ENCODE measurements at places on chromosomes 5 and 9.

GRCh38 chr5:168263121-168263520 is 28.3 kb upstream of the WWC1 start:
- DNase-seq, result no peak

DNA sequence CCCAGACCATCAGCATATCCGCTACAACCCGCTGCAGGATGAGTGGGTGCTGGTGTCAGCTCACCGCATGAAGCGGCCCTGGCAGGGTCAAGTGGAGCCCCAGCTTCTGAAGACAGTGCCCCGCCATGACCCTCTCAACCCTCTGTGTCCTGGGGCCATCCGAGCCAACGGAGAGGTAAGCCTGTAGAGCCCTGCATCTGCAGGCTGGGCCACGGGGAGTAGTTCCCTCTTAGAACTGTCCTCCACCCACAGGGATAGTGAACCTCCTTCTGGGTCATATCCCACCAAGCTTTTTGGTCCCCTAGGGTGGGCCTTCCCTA is 569 bp downstream of the GALT start:
- no peak for DNase-seq

DNA sequence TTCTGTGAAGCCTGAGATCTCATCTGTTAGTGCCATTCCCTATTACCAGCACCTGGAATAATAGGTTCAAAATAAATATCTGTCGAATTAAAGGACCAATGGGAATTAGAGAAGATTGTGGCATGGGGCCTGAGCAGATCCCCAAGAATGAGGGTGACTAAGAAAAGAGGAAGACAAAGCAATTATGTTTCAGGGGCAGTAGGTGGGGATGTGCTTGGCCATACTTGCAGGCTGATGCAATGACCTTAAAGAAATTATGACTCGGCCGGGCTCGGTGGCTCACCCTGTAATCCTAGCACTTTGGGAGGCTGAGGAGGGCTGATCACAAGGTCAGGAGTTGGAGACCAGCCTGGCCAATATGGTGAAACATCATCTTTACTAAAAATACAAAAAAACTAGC is 562.8 kb downstream of the PTPRD start:
- DNase-seq, result no peak

DNA sequence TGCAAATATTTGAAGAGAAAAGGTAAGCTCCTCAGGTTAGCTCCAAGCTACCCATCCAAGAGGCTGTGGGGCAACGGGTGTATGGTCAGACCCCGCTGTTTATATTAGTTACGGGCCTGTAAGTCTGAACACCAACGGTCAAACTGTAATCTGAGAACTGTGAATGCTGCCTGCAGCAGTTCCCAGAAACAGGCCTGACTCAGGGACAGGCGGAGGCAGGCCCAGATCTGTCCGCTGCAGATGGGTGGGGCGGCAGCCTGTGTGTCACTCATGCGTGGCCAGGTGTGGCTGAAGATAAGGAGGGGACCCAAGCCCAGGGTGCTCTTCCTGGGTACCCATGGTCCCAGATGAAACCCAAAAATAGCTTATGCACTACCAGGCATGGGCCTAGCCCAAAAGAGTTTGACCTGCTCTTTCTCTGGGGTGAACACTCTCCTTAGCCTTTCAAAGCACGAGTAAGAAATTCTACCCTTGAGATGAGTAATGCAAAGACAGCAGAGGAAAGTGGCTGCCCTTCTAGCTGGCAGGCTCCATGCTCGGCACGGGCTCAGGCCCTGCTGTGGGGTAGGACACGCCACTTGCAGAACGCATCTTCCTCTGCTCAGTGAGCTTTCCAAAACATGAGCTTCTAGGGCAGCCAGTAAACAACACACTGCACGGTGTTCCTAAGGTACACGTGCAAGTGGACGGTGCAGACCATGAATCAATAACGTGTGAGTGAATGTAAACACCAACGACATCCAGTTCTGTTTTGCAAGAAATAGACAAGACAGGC is 9.1 kb downstream of the UBAC1 start:
- DNase-seq, result no peak

- no peak for DNase-seq
Measured at GRCh38 chr9:5832071-5832537, 813 bp downstream of the ERMP1 start.

GRCh38 chr9:115921301-115921700 is 232.3 kb upstream of the PAPPA start:
- no peak for DNase-seq

GRCh38 chr9:114522847-114523246 is 17.6 kb upstream of the WHRN start:
- no peak for DNase-seq

- no peak for DNase-seq
Measured at GRCh38 chr5:174177531-174177930, 132.0 kb downstream of the NSG2 start.

DNA sequence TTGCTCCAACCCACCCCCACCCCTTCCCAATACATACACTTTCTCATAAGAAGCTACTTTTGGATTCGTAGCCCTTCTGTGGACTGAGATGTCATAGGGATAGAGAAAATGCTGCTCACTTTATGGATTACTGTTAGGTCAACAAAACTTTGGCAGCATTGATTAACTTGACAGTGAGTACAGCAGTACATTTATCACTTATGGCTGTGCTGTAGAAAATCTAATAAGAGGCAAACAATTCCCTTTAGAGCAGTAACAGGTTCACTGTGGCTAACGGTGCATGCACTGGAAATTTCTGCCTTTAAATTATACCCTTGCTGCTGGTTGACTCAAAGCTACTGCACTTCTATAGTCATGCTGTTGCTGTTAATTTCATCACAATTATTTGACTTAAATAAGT is 59.2 kb downstream of the PPIC start:
- no peak for DNase-seq

- DNase-seq, result no peak
Measured at GRCh38 chr5:167684251-167684650, 607.2 kb upstream of the WWC1 start.

- no peak for DNase-seq
Measured at GRCh38 chr5:181081989-181082388, 41.9 kb downstream of the BTNL9 start.

DNA sequence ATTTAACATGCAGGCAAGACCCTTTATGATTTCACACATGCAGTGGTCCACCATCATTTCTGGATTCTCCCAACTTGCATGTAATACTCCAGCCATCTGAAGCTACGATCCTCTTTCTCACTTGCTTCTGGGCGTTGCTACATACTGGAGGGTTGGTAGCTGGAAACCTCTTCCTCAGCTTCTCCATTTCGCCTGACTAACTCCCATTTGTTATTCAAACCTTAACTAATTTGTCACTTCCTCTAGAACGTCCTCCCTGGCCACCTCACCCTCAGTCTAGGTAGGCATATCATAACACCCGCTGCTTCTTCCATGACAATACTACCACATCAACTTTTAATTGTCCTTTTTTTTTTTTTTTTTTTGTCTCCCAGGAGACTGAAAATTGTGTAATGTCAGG is 72.6 kb upstream of the EQTN start:
- no peak for DNase-seq

GRCh38 chr9:130498298-130498917 is 53.6 kb downstream of the ASS1 start:
- DNase-seq, result no peak

GRCh38 chr5:68499987-68500386 is 284.4 kb downstream of the PIK3R1 start:
- DNase-seq, result no peak

- no peak for DNase-seq
Measured at GRCh38 chr5:164350236-164350635, 844.8 kb downstream of the MAT2B start.

GRCh38 chr5:34716986-34717385 is 60.9 kb downstream of the RAI14 start:
- DNase-seq, result no peak

GRCh38 chr5:39815711-39816110 is 390.9 kb upstream of the DAB2 start:
- DNase-seq, result no peak

DNA sequence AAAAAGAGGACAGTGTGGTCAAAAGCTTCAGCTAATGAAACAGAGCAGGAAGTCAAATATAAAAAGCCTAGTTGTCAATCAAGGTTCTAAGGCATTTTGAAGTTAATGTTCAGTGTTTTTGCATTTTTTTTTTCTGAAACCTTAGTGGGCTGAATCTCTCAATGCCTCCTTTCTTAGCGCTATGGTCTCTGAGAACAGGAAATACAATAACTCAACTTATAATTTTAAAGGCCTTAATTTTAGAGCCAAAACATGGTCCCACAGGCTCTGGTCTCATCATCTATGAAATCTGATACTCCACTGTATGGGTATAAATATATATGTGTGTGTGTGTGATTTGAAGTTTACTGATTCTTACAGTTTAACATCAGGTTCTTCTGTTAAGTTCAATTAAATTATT is 63.3 kb upstream of the DPYSL3 start:
- no peak for DNase-seq
